Immature natural killer cell (primary cell): ENCODE measurements at places on chromosomes 1 and 21. TPM values are rescaled to one million over a fixed set of nuclear protein-coding genes. Genes with fewer than 3 reads are reported as not detected.
A peak's percentile ranks its signal among the peaks of the same experiment; 100 is the strongest.

GRCh38 chr1:51009381-51009780 is 39.3 kb downstream of the CDKN2C start:
- DNase-seq: no peak

The KIF14 gene
- 0.02 TPM for polyA plus RNA-seq

The PTPN7 gene
- polyA plus RNA-seq: 126 TPM

The ITLN2 gene
- not detected for polyA plus RNA-seq

DNA sequence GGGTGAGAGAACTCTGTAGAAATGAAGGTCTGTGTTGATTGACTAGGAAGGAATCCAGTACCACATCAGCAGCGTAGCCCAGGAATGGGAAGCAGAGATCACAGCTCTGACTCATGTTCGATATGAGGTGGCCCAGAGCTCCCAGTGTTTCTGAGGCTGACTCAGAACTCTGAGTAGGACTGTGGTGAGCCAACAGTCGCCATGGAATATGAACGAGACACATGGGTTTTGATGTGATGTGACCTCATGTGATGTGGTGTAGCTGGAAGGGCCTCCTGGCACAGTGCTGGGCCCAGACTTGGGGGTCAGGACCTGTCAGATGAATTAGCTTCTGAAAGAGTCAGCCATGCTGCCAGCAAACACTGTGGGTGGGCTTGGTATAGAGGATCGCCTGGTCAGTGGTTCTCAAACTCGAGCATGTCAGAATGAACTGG is 237.0 kb downstream of the MRPL39 start:
- DNase-seq: no peak

The TIPRL gene
- polyA plus RNA-seq: 51.4 TPM

The CYP2J2 gene
- not detected for polyA plus RNA-seq

GRCh38 chr21:33028773-33029384 is 3.1 kb downstream of the OLIG2 start:
- no peak for DNase-seq

DNA sequence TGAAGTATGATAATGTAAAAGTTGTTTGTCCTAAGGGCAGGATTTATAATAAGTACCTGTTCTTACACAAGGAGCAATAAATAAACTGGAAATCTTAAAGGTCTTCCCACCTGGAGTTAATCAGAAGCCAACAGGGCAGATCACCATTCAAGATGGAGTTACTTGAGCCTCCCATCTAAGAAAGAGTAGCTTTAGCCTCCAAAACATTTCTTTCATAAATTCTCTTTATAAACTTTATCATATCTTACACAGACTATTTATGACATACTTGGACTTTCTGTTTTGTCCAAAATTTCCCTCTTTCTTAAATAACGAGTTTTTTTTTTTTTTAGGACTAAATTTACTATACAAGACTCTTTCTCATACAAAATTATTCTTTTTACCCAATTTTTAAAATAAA is 18.5 kb downstream of the OR2T1 start:
- DNase-seq: no peak

The DBT gene
- 0.43 TPM for polyA plus RNA-seq

- DNase-seq: peak; percentile 89
These were observed 45.4 kb downstream of the S100B start for GRCh38 chr21:46559291-46559983.

DNA sequence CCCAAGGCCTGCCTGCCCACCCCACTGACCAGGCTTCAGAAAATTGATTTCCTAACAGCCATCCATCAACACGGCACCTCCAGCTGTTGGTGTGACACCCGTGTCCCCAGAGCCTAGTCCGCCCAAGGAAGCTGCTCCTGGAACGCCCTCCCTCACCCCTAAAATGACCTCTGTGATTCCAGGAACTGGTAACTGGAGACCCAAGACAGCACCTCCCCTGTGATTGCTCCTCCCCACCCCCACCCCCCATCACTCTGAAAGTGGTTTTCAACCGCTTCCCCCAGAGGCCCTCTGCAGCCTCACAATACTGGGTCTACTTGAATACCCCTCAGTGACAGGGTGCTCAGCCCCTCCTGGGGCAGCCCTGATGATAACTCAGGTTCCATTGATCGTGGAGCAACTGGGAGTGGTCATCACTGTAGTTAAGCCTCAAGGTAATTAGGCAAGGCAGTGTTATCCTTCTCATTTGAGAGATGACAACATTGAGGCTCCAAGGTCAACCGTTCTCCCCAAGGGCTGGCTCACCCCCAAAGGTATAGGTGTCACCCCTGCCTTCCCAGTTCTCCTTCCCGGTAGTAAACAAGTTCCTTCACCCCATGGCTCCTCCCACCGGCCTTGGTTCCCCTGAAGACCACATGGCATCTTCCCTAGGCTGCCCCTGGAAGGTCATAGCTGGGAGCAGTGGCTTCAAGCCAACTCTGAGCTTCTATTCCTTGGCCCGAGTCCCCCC is 52.0 kb downstream of the TAS1R2 start:
- DNase-seq: no peak

- DNase-seq: no peak
These were observed 66.1 kb upstream of the CHODL start for GRCh38 chr21:18178509-18178908.

The SEMA4A gene
- polyA plus RNA-seq: 2.5 TPM

The LY9 gene
- 46.1 TPM for polyA plus RNA-seq

DNA sequence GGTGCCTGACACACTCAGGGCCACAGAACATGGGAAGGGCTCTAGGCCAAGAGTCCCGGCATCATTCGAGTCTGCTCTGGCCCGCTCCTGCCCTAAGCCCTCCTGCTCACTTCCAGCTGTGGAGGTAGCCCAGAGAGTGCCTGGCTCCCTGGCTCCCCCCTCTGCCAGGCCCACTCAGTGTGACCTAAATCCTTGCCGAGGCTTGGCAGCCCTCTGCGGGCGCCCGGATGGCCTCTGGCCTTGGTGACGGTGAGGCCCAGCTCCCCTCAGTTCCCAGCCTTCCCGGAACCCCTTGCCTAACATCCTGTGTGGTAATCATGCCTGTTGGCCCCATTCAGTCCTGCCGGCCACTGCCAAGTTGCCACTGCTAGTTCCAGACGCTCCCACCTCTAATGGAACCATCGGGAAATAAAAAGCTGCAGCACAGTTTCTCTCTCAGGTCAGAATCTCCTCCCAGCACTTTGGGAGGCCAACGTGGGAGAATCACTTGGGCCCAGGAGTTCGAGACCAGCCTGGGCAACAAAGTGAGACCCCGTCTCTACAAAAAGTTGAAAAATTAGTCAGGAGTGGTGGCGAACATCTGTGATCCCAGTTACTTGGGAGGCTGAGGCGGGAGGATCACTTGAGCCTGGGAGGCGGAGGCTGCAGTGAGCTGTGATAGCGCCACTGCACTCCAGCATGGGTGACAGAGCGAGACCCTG is 1.2 kb upstream of the H6PD start:
- no peak for DNase-seq

DNA sequence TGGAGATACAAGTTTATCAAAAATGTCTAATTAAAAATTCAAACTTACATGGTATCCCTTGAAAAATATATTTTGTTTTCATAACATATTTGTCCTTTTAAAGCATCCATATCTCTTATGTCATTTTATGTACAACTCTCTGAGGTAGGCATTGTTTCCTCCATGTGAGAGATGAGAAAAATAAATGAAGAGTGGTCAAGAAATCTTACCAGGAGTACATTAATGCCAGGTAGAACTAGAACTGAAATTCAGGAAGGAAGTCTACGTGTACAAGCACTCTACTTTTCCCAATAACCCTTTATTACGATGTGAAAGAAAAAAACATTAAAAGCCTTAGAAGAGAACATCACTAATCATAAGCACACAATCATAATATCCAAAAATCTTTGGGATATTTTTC is 5.6 kb downstream of the BRINP3 start:
- DNase-seq: no peak

The PLEKHN1 gene
- 2.2 TPM for polyA plus RNA-seq

The HCRTR1 gene
- not detected for polyA plus RNA-seq

DNA sequence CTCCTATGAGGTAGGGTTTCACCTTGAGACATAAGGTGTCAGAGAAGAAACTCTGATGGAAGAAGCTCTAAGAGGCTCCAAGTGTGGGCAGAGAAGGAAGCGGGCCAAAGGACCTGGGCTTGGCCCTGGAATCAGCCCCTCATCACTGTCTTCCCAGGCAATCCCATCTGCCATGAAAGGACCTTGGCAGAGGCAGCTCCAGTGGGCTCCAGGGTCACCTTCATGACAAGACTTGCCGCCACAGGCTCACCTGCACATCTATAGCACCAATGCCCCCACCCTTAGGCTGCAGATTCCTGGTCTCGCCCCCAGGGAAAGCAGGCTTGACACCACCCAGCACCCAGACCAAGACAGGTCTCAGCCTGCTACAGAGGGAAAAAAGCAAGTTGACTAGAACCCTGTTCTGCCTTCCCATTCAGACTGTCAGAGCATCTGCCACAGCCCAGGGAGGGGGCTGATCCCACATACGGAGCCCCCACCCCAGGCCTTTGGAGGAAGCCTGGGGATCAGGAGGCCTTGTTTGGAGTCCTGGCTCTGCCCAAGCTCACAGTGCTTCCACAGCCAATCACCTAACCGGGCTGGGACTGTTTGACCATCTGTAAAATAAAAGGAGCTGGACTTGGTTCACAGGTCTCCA is 490 bp upstream of the FAM110D start:
- DNase-seq: no peak
